Renal pelvis (tissue), 12 donors: ENCODE measurements at places on chromosomes 6 and 20. TPM values are rescaled to one million over a fixed set of nuclear protein-coding genes. Genes with fewer than 3 reads are reported as not detected.

DNA sequence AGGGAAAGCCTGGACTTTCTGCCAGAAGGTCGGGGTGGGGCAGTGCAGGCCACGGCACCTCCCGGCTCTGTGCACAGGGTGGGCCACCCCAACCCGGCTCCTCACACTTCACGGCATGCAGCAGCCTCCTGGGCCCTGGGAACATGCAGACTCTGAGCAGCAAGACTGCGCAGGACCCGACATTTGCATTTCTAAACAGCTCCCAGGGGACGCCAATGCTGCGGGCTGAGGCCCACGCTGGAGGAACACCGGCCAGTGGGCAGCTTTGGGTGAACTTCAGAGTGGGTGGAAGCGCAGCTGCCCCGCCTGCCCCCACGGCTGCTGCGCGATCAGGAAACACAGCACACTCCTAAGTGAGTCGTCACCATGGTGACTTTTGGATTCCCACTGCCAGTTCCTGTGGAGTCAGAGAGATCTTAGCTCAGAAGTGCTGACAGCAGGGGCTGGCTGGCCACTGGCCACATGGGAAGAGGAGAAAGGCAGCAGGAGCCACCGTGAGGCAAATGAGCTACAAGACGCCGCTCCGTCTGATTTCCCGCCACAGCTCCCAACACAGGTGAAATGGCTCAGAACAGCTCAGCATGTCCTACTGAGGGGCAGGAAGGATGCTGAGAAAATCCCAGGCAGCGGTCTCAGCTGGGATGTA is 52.1 kb downstream of the RNASET2 start:
- DNase-seq: no peak

SSTR4 gene
- polyA plus RNA-seq: not detected

WFDC10A gene
- not detected for polyA plus RNA-seq

- DNase-seq: no peak
Measured at GRCh38 chr6:11218102-11218442, 14.4 kb downstream of the NEDD9 start.

C4A gene
- 13.7 TPM for polyA plus RNA-seq

COL19A1 gene
- polyA plus RNA-seq: 2.4 TPM

DNA sequence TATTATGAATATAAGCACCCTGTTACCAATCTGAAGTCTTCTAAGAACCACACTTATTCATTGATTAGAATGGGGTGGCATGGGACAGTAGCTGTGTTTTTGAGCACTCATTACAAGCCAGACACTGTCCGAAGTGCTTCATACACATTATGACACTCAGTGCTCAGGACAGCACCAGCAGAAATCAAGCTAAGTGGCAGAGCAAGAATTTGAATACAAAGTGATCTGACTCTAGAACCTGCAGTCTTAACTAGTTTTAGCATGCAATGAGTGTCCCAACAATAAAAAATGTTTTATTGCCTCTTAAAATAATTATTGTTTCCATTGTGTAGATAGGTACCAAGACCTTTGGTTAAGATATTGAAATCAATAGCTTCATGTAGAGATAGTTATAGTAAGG is 39.1 kb upstream of the GLP1R start:
- DNase-seq: no peak

DNA sequence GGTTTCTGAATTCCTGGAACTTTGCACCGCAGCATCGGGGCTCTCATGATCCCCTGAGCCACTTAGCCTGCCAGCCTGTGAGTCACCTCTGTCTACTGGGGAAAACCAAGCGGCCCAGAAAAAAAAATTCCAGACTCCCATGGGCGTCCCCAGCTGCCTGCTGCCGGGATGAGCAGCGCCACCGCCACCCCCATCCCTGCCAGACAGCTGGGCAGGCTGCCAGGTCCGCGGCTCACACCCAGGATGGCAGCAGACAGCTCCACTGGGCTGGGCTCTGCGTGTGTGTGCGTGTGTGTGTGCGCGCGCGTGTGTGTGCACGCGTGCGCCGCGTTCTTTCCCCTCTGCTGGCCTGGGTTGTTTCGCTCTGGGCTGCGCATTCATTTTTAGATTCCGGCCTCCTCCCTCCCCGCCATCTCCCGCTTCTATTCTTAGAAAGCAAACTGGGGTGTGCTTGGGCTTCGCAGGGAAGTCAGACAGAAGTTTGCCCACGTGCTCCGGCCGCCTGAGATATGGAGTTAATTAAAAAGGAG is 38.9 kb upstream of the PMEPA1 start:
- peak; percentile 40 for DNase-seq

MOG gene
- polyA plus RNA-seq: not detected

DNA sequence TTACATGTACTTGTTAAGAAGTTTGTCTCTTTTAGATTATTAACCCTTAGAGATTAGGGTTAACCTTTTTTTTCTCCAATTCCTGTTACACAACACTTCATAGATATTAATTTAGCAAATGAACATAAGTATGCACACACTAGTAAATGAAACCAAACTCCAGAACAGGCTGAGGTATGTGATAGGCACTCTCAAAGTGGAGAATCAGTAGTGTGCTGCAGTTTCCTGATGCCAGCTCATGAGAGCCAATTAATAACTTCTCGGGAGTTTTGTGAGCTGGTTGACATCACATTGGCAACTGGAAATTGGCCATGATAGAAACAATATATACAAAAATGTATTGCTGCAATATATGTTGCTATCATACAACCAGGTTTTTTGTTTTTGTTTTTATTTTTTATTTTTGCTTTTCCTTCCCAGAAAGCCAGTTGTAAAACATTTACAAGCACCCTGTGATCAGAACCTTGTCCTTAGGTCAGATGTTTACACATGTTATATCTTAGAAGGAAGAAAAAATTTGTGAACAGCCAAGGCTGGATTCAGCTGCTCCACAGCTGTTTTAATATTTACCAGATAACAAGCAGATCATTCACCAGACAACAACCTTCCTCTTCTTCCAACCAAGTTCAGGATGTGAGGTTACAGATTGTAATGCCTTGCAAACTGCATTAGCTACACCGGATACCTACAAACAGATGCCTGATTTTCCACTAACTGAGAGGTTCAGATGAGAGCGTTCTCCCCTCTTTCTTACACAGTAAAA is 42.4 kb upstream of the ECHDC1 start:
- DNase-seq: no peak

GRCh38 chr6:2505624-2506023 is 245.1 kb downstream of the MYLK4 start:
- DNase-seq: no peak
